RWPE2 (cell line): ENCODE measurements at places on chromosomes 4 and X.

DNA sequence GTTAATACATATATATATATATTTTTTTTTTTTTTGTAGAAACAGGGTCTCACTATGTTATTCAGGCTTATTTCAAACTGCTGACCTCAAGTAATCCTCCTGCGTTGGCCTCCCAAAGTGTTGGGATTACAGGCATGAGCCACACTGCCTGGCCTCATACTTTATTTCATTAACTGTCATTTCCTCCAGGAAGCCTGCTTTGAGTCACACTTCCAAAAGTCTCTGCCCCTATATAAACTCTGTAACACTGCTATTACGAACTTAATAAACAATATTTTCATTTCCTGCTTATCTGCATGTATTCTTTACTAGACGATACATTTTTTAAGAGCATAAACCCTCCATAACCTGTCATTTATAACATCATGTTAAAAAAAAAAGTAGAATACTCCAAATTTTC lies 167.2 kb downstream of the WDFY3 start:
- DNase-seq = no peak

- no peak for DNase-seq
These were observed 30.8 kb upstream of the AFAP1 start for GRCh38 chr4:7970361-7970946.

- no peak for DNase-seq
These were observed 773 bp downstream of the PRMT9 start for GRCh38 chr4:147683188-147683591.

GRCh38 chr4:76203541-76203940 lies 10.1 kb downstream of the SCARB2 start:
- no peak for DNase-seq

DNA sequence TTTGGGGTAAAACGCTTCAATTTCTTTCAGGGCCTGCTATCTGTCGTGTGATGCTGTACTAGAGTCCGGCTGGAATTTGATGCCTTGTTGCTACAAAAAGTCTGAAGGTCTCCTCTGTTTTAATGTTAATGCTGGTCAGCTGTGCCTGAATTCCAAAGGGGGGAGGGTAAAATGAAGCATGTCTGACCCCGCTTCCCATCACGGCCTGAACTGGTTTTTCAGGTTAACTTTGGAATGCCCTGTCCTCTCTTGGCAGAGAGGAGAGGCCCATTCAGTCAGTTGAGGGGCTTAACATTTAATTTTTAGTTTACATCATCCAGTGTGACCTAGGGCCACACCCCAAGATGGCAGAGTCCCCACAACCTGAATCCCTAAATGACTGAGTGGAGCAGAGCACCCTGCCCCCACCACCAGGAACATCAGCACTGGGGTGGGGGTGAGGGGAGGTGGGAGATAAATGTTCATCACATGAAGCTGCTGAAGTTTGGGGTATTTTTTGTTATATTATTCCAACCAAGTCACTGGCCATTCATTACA lies 47.9 kb upstream of the GPR78 start:
- DNase-seq = peak; percentile 2

- no peak for DNase-seq
These were observed 45.4 kb downstream of the UGT2A3 start for GRCh38 chr4:68905939-68906779.

GRCh38 chr4:143148521-143148920 lies 36.2 kb upstream of the USP38 start:
- DNase-seq = no peak

DNA sequence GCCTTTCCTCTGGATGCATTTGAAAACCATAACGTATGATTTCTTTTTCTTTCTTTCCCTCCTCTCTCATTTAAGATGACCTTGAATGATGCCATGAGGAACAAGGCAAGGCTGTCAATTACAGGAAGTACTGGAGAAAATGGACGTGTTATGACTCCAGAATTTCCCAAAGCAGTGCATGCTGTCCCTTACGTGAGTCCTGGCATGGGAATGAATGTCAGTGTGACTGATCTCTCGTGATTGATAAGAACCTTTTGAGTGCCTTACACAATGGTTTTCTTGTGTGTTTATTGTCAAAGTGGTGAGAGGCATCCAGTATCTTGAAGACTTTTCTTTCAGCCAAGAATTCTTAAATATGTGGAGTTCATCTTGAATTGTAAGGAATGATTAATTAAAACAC lies 142.8 kb downstream of the GRIA2 start:
- no peak for DNase-seq

GRCh38 chr4:80540785-80541469 lies 205.4 kb downstream of the CFAP299 start:
- no peak for DNase-seq

DNA sequence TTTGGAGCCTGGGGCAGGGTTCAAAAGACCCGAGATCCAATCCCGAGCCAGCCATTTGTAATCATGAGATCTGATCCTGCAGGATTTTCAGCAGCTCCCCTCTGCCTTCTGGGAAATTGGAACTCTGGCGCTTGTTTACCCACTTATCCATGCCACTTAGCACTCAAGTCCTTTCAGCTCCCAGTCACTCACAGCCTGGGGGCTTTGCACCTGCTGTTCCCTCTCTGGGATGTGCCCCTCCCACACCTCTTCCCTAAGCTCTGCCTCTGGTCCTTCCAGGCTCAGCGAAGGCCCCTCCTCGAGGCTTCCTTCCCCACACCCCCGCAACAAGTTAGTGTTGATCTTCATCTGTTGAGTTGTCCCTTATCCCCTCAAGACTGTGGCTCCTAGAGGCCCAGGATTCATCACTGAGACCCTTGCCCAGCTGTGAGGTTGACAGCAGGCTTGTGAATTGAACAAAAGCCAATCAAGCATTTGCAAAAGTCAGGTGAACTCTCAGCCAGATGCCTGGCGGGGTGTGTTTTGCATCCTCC lies 99.1 kb upstream of the AFAP1 start:
- no peak for DNase-seq

DNA sequence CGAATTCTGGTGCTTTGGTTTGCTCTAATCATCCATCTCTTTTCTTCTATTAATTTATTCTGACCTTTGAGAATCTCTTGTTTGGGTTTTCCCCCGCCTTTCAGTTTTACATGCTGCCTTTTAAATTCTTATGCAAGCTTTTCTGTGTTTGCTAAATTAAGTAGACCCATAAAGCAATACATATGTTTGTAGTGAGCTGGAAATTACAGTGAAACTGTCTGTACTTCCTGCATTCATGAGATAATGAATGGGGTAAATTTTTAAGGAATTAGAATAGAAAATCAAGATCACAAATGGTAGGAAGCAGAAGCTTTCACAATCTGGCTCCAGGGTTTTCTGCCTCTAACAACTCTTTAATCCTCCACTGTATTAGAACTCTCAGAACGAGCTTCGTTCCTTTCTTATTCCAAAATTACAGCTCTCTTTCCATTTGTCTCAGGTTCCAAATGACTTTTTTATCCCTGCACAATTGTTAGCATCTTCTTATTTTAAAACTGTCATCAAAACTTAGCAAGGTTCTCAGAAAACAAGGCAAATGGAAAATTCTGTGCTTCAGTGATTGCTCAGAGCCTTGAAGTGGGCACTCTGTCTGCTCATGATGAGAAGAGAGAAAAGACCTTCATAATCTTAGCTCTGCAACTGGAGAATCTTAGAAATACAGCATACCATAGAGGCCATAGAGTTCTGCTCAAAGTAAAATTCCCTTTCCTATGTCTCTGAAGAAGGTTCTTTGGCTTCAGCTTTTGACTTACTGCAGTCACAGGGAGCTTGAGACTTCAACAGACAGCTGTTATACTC lies 108.2 kb downstream of the EGF start:
- no peak for DNase-seq

DNA sequence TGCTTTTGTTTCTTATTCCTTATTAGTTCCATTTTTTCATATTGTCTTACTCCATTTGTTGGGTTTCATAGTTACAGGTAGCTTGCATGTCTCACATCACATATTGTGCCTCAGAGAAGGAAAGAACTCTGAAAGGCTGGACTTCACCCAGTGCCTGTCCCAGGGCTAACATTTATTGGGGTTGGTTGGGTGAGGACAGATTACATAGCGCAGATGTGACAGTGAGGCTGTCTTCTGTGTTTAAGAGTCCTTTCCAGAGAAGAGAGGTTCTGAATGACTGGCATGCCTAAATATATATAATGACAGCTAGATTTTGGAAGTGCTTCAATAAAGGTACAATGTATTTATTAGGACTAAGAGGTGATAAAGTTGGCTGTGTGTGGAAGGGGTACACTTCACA lies 2.7 kb downstream of the ZNF330 start:
- DNase-seq = no peak

DNA sequence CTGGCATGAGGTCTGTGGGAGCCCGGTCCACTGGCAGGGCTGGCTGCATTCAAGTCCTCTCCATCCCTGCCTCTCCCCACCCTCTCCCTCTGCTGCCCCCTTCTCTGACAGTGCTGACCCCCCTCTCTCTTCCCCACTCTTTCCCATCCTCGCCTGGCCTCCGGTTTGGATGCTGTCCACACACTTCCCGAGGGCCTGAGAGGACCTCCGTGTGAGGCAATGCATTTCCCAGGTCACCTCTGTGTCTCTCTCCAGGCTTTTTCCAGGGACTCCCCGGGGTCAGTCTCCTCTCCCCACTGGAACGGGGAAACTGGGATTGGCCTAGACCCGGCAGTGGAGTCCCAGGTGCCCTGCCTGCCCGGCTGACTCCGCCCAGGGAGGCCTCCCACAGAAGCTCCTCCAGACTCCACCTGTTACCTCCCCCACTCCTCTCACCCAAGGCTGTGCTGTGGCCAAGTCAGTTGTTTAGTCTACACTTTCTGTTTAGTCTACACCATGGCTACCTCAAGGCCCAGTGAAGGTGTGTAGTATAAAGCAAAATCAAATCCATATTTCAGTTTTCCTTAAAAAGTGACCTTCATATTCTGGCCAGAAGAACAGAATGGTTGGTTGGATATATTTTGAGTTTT lies 146.8 kb downstream of the PTTG2 start:
- no peak for DNase-seq

DNA sequence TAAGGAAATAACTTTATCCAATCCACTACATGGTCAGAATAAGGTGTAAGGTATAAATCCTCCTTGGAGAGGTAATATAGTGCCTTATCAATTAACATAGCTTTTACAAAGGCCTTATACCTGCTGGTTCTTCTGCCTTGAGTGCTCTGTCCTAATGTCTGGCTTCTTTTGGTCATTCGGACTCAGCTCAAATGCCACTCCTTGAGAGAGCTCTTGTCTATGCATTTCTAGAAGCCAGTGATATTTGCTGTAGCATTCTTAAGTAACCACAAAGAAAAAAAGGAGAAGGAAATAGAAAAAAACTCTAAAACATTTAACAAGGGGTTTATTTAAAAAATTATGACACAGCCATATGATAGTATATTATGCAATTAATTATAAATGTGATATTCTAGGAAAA lies 444.8 kb upstream of the SLIT2 start:
- DNase-seq = no peak

DNA sequence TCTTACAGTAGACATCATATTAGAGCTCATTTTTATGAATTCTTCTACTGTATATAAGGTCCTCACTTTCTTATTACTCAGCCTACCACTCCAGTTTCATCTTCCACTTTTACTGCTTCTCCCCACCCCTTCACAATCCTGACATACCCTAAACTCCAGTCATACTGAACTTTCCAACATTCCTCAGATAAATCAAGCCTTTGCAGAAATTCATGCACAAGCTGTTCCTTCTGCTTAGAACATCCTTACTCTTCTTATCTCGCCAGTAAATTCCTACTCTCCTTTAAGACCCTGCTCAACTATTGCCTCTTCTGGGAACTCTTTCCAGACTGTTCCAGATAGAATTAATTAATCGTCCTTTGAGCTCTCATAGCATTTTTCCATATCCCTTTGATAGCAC lies 24.8 kb downstream of the RTL9 start:
- DNase-seq = no peak

DNA sequence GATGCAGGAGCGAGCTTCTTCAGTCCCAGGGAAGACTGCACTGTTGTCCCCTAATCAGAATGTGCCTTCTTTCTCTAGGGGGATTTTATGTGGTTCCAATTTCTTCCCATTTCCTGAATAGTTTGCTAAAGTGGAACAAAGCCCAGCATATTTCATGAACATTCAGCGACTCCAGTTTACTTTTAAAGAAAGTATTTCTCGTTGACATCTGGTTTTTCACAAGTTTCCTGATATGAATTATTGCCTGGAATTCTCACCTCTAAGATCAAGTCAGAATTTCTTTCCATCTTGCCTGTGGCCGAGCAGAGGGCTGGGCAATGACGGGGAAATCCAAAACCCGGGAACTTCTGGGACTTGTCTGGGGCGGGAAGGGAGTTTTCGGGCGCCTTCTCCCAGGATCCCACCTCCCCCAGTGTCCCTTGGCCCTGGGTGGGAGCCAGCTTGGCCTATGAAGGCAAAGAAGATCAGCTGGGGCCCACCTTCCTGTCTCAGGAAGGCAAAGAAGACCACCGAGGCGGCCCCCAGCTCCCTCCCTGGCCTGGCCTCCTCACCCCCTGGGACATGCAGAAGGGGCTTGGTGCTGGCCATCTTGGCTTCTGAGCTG lies 15.4 kb downstream of the SORCS2 start:
- DNase-seq = no peak

GRCh38 chr4:174230680-174231079 lies 52.8 kb downstream of the FBXO8 start:
- DNase-seq = no peak

DNA sequence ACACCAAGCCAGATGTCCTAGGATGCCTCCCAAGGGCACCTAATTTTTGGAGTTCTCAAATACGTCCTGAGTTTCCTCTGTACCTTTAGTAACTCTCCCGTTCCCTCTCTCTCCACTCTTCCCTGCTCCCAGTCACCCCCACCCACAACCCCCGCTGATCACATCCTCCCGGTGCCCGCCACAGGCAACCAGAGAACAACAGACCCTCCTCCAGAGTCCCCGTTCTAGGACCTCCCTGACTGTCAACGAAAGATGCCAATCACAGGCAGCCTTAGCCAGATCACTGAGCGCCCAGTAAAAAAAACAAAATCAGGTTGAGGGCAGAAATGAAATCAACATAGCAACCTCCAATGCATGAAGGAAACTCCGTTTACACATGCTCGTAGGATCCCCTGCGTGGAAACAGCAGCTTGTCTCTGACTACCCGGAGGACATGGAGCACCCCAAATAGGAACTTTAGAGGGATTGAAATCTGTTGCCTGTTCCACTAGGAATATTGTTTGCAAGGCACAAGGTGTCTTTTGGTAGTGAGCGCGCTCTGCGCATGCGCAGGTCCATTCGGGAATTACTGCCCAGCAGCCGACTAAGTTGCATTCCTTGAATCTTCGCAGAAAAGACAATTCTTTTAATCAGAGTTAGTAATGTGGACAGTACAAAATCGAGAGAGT lies at the start of gene GABRB1:
Gene GABRB1, plus strand, starts transcription at position 557 of the 668 bp plus-strand sequence.
- peak; percentile 42 for DNase-seq

DNA sequence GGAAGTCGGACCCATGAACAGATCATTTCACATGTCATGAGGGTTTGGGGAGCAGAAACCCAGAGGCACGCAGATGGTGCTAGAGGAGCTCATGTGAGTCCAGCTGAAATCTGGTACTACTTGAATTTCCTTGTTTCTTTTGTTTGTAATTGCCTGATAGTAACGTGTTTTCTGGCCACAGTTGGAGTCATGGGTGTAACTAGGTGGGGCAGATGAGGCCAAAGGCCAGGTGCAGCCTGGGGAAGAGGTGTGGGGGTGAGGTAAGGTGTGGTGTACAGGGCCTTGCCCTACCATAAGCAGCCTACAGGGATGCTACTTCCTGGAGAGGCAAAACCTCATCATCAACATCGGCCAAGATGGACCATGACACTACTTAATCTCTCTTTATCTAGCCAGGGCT lies 271.4 kb downstream of the PTTG2 start:
- DNase-seq = no peak

- DNase-seq = no peak
These were observed 133.4 kb downstream of the RTL9 start for GRCh38 chrX:110491846-110492620.

GRCh38 chr4:127049526-127049925 lies 583.2 kb upstream of the INTU start:
- no peak for DNase-seq

GRCh38 chr4:2305766-2306501 lies 44.0 kb upstream of the MXD4 start:
- DNase-seq = no peak
